ENCODE measurements at places on chromosomes 11 and 22.

GRCh38 chr11:37914859-37915258 is 1316.8 kb upstream of the RAG2 start:
- DNase-seq: no peak

GRCh38 chr22:28637225-28637624 is 42.4 kb downstream of the TTC28 start:
- no peak for DNase-seq

DNA sequence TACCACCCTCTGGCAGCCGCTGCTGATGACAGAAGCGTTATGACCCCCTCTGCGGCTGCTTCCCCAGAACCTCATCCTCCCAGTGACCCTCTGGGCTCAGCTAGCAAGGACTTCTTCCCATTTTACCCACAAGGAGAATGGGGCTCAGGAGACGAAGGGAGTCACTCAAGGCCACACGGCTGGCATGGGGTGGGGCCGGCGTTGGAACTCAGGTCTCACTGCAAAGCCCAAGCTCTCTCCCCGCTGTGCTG is 16.8 kb upstream of the SUN2 start:
- no peak for DNase-seq

- no peak for DNase-seq
These were observed 13.3 kb downstream of the WT1 start for GRCh38 chr11:32421992-32422391.

GRCh38 chr22:50303848-50304527 is 3.5 kb downstream of the PLXNB2 start:
- DNase-seq: no peak

DNA sequence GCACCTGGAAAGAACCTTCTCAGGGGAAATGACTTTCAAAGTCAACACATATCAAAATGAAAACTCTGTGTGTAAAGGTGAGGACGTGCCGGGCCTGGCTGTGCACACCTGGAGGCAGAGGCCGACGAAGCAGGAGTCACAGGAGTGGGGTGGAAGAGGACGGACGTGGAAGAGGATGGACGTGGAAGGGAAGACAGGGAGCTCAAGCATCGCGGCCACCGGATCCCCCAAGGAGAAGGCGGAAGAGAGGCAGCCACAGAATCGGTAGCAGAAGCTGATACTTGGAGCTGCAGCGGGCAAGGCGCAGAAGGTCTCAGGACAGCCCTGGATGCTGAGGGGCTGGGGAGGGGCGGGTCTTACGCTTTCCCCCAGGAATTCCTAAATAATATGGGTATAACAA is 519.8 kb downstream of the BRD1 start:
- DNase-seq: no peak

DNA sequence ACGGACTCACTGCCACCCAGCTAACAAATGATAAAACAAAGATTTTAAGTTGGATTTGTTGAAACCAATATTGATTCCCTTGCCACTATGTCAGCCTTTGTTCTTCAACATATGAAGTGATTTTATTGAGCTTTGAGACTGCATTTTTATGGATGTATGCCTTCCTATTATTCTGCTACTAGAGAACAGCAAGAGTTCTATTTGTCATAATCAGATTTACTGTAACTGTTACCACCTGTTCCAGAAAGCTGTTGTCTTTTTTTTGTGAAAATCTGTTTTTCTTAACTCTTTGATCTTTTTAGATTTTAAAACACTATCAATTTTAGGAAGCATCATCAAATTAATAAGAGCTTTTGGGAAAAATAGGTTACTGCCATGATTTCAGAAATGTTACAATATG is 114.4 kb downstream of the MUC15 start:
- DNase-seq: no peak
